ENCODE measurements at places on chromosomes 2 and 18. TPM values are rescaled to one million over a fixed set of nuclear protein-coding genes. Genes with fewer than 3 reads are reported as not detected.
A peak's percentile ranks its signal among the peaks of the same experiment; 100 is the strongest.

The PECR gene
- total RNA-seq, result 3.6 TPM

The ERICH2 gene
- total RNA-seq, result 2.3 TPM

- no peak for DNase-seq
Measured at GRCh38 chr2:17107871-17108270, 410.4 kb downstream of the RAD51AP2 start.

The GLI2 gene
- total RNA-seq, result 1.0 TPM

DNA sequence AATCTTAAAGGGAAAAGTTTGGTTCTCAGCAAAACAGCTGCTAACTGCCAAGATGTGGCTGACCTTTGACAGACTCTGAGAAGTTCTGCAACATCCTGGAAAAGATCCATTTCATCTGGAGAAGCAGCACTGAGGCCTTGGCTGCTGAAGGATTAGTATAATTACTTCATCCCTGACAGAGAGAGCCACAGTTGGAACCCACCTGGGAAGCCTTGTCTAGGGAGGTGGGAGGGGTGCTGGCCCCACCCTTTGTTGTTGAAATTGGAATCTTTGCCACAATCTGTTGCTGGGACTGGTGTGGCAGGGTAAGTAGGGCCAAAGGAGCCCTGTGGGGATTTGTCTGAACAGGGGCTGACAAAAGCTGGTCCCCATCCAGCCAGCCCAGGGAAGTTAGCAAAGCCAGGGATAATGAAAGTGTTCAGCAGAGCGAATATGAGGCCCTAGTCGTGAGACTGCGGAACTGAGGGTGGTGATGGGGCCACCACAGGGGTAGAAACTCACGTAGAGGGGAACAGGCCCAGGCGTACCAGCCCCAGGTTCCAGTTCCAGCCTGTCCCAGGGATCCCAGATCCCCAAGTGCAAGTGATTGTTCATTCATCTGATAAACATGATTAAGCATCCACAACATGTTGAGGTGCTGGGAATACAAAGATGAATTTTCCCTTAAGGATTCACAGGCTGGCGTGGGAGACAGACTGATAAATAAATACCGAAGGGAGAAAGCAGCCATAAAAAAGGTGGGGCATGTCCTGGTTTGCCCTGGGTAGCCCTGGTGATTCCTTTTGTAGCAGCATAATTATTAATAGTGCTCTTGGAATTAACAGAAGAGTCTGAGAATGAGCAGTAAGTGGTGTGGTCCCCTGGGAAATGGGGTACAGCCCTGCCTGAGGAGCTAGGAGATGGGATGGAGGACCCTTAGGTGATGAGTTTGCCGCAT lies 60.0 kb downstream of the MYO1B start:
- peak; percentile 65 for DNase-seq

The ECEL1 gene
- not detected for total RNA-seq

The POTEC gene
- total RNA-seq, result not detected

DNA sequence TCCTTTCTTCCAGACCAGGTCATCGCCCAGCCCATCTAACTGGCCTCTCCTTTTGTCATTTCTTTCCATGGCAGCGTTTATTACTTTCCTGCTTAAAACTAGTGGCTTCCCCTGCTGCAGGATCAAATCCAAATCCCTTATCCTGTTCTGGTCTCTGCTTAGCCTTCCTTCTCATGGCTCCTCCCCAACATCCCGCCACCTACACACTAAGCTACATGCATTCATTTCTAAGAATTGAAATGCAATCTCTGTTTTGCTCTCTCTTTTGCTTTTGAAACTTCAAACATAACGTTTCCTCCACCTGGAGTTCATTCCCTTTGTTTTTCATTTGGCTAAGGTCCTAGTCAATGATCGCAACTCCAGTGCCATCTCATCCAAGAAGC lies 18.0 kb upstream of the DPP4 start:
- no peak for DNase-seq

The GALNT14 gene
- total RNA-seq, result 0.61 TPM

The HADHB gene
- 740 TPM for total RNA-seq

GRCh38 chr2:15594291-15595256 lies 2.9 kb downstream of the DDX1 start:
- no peak for DNase-seq

The PELI1 gene
- total RNA-seq, result 10.9 TPM

GRCh38 chr2:96887493-96888012 lies 17.7 kb upstream of the SEMA4C start:
- DNase-seq, result no peak

DNA sequence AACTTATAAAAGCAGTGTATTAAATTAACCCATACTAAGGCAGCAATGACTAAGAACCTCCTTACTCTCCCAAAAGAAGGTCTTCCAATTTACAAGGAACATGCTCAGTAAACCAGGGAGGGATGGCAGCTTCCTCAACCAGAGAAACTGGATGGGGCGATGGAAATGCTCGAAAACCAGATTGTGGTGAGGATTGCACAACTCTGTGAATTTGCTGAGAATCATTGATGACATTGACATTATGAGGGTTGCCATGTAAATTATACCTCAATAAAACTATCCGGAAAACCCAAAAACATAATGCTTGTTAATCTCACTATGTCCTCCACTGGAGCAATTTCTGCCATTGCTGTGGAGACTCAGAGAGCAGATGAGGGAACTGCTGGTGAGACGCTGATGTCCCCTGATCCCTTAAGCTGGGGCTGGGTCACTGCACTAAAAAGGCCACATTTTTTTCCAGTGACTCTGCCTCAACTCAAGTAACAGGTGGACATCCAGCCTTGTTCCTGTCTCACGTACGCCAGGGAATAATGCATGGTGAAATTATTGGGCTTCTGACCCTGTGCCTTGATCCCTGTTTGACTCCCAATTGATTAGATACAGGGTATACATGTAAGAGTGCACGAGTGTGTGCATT lies 288.3 kb downstream of the CYP26B1 start:
- no peak for DNase-seq

DNA sequence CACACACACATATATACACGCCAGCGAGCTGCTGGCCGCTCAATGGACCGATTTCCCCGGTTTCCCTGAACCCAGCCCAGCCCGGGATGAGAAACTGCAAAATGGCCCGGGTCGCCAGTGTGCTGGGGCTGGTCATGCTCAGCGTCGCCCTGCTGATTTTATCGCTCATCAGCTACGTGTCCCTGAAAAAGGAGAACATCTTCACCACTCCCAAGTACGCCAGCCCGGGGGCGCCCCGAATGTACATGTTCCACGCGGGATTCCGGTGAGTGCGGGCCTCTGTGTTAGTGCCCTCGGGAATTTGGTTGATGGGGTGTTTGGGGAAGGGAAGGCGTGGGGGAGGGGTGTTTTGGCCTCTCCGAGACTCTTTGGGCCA lies 392 bp downstream of the ST8SIA3 start:
- no peak for DNase-seq

DNA sequence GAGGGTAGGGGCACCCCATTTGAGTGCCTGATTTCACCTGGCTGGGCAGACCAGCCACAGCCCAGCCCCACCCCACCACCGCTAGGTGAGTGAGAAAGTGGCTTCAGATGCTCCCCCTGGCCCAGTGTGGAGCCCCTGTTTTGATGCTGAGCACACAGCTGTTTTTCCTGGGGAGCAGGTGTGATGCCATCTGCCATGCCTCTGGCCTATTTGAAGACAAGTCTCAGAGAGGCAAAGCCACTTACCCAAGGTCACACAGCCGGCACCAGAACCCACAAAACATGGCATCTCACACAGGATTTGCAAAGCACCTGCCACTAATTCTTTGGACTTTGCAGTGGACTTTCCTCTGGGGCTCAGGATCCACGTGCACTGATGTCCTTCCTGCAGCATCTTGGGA lies 131.3 kb downstream of the INHBB start:
- no peak for DNase-seq

The TCF23 gene
- 0.07 TPM for total RNA-seq

GRCh38 chr18:10340821-10341220 lies 113.6 kb upstream of the APCDD1 start:
- DNase-seq, result no peak

- DNase-seq, result no peak
Measured at GRCh38 chr18:39806525-39806924, 2148.5 kb upstream of the PIK3C3 start.

DNA sequence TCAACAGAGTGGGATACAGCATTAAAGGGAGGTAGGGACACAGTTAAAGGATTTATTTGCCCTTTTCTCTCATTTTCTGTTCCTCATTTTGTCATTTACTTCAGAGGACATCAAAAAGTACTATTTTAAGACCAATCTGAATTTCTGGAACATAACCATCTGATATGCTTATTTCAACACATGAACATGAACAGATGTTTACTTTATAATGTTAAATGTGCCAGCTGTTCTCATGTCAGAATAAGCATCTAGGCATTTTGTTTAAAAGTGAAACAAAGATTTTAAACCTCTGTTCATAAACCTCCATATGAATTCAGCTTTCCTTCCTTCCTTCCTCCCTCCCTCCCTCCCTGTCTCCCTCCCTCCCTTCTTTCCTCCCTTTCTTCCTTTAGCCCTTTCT lies 677.7 kb downstream of the CNTNAP5 start:
- no peak for DNase-seq

DNA sequence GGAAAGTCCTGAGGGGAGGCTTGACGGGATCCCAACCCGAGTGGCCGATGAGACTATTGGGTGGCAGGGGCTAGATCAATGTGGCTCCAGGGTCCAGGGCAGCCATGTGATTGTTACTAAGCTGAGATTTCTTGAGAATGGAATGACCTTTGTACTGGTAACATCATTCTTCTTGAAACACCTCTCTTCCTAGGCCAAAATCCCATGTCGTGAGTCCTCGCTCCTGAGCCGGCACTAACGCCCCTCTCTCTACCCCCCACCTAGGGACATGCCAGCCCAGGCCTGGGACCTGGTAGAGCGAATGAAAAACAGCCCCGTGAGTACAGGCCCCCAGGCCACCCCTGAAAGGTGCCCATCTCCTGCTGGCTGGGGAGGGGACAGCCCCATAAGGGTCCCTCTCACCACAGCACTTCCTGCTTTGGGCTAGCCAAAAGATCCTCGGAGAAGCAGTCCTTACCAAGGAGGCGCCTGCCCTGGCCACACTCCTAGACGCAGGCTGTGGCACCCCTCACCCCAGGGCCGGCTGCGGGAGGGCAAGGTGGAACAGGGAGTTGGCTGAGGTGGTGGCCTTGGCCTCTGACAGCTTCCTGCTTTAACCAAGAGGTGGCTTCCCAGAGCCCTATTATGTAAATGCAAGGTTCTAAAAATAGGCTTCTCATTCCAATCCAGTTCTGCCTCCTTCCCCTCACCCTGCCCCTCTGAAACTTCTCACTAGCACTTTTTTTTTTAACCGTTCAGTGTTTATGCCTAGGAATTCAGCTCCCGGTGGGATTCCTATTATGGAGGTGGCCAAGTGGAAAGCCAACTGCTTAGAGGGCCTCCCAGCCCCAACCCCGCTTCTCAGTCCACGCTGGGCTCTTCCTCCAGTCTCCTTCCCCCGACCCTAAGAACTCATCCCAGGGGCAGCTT lies 126.6 kb upstream of the PPP1CB start:
- DNase-seq, result peak; percentile 61

The BMP10 gene
- not detected for total RNA-seq

- no peak for DNase-seq
Measured at GRCh38 chr2:232925153-232925820, 55.2 kb downstream of the SNORC start.

- no peak for DNase-seq
Measured at GRCh38 chr18:12637393-12637792, 20.5 kb downstream of the SPIRE1 start.
